T-helper 17 cell (primary cell): ENCODE measurements at places on chromosomes 16 and 17.

DNA sequence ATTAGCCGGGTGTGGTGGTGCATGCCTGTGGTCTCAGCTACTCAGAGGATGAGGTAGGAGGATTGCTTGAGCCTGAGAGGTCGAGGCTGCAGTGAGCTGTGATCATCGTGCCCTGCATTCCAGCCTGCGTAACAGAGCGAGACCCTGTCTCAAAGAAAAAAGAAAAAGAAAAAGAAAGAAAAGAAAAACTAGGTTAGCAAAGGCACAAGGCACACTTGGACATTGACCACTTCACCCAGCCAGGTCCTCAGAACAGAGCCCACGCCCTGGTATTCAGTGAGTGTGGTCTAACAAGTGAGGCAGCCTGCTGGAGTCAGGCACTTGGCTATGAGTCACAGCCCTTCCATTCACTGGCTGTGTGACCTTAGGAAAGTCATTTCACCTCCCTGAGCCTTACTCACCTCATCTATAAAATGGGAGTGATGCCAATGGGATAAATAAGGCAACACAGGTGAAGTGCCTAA, 10.4 kb downstream of the MILR1 start:
- DNase-seq = no peak

DNA sequence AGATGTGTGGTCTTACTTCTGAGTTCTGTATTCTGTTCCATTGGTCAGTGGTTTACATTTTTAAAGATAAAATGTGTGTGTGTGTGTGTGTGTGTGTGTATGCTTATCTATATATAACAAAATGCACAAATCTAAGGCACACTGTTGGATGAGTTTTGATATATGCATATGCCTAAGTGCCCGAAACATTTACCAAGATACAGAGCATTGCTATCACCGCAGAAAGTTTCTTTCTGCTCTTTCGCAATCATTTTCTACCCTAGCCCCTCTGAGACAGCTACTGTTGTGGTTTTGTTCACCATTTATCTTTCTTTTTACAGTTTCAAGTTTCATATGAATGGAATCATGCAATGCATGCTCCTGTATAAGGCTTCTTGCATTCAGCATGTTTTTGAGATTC, 97.0 kb downstream of the MRTFB start:
- no peak for DNase-seq

DNA sequence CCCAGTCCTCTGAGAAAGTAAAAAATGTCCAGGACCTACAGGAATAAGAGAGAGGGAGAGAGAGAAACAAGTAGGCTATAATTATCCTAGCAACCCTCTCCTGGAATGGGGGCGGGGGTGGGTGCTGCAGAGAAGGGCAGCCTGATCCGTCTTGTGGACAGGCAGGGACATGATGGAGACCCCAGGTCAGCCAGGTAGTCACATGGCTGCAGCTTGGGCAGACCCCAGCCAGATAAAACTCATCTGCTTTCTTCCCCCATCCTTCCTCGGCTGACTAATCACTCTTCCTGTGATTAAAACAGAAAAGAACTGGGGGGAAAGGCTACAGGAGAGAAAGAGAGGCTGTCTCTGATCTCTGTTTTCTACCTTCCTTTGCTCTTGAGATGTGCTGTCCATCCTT, 32.6 kb downstream of the COPZ2 start:
- DNase-seq = no peak

DNA sequence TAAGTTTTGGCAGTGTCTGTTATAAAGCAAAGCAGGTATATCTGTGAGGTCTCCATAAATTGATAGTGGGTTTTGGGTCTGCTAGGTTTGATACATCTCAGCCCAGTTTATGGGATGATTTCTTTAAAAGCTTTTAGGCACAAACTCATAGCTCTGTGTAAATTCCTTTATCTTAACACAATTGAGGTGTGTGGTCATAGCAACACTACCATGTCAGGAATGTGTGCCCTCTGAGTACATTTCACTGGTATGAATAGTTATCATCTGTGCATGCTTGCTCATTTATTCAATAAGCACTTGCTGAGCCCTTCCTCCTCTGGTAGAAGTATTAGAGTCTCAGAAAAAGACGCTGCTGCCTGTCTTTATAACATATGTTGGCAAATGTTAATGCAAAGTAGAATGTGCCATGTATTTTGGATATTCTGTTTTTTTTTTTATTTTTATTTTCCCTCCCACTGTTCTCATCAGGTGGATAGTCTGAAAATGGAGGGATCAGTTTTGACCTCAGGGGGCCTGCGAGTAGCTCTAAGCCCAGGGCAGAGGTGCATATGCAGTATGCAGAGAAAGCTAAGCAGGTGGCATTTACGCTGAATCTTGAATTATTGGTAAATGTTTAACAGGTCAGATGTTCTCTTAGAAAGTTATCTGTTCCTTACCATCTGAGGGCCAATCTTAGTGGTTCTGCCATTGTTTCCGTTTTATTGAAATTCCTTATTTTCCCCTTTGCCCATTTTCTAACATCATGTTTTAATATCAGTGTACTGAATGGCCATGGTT, 90.7 kb downstream of the WNT3 start:
- DNase-seq = no peak

DNA sequence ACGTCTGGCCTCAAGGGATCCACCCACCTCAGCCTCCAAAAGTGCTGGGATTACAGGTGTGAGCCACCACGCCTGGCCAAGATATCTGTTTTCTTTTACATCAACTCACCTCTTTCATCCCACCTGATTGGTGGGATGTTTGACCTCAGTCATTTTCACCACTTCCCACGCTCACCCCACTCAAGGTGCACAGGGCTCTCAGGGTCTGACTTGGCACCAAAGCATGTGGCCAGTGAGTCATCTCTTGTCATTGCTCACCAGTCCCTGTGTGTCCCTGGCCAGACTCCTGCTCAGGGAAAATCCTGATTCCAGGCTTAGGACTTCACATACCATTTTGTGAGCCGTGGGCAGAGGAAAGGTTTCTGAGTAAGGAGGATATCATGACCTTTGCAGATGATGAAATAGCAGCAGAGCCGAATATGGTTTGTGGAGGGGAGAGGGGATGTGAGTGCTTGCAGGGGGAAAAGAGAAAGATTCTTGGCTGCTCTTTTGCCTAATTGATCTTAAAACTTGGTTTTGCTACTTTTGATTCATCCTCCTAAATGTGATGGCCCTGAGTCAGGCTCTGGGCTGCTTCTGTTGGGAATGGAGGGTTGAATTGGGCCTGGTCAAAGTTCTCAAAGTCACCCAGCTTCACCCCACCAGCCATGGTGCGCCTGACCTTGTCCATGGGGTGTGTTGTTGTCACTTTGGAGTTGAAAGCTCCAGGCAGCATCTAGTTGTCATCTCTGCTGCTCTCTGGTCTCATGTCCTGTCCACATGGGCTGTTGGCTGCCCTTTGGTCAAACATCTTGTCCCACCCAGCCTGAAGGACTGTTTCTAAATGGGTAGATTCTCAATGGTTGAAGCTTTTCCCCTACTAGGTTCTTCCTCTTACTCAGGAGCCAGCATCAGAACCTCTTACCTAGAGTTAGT, 6.0 kb upstream of the KCNH6 start:
- no peak for DNase-seq

GRCh38 chr17:79031996-79032875, 8.3 kb downstream of the C1QTNF1 start:
- no peak for DNase-seq
